ENCODE measurements at places on chromosomes 7 and 10.

DNA sequence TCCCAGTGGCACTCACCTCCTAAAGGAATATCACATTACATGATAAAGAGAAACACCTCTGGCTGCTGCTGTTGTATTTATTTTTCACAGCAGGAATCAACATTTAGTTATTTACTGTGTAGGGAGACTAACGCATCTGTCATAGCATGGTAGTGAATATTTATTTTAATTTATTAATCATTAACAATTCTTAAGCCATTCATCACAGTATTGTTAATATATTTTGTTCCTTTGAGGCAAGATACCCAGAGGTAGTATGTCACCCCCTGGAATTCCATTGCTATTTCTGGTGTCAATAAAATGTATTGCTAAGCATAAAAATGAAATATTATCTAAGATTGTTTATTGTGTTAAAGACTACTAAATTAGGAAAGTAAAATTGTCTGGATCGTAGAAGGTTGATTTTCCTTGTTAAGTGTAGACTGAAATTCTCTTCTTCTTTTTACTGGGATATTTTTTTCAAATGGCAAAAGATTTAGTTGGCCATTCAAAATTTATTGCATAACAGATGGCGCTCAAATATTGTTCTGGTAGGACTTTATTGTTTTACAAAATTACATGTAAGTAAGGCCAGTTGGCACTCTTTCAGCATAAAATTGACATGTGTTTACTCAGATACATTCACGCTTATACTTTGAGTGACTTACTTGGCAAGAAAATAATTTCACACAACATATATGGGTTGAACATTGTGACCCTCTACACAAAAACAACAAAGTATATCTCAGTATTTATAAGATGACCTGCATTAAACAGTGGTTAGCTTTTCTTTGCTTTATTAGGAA lies 1358.7 kb upstream of the SORCS1 start:
- H3K27me3 ChIP-seq, result no peaks in the 10 kb centered on the region
- DNase-seq, result no peak
- no peak overlapping the region for H3K27ac ChIP-seq

GRCh38 chr10:65931291-65932070 lies 994.4 kb upstream of the LRRTM3 start:
- H3K27me3 ChIP-seq, result no peaks in the 10 kb centered on the region
- H3K4me3 ChIP-seq, result no peak overlapping the region
- H3K36me3 ChIP-seq, result no peaks in the 10 kb centered on the region
- no peak overlapping the region for H3K27ac ChIP-seq

DNA sequence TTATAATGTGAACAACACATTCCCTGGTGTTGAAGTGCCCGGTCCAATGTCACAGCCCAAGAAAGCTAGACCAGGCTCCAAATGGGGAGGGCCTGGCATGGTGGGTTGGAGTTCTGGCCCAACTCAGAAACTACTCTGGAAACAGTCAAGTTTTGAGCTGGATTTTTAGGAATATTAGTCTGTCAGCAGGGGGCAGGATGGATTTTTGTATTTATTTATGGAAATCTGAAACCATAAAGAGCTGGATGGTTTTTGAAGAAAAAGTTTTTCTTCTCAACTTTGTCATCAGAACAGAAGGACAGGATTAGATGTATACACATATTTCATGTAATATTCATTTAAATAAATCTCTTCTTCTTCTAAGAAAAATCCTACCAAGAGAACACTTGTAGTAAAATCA lies 97.5 kb downstream of the POU6F2 start:
- H3K4me3 ChIP-seq, result no peak overlapping the region
- H3K27me3 ChIP-seq, result peaks cover 70% of the 10 kb centered on the region
- no peaks in the 10 kb centered on the region for H3K36me3 ChIP-seq
- peak; percentile 8 for DNase-seq
- no peaks in the 10 kb centered on the region for H3K4me1 ChIP-seq

GRCh38 chr7:92988051-92988450 lies 129.7 kb downstream of the SAMD9 start:
- DNase-seq, result peak; percentile 45
- H3K27me3 ChIP-seq, result no peaks in the 10 kb centered on the region
- no peak overlapping the region for H3K4me3 ChIP-seq
- H3K4me1 ChIP-seq, result peaks cover 26% of the 10 kb centered on the region

GRCh38 chr10:117921421-117921820 lies 125.3 kb downstream of the RAB11FIP2 start:
- no peak overlapping the region for H3K27ac ChIP-seq
- H3K4me3 ChIP-seq, result no peak overlapping the region
- H3K27me3 ChIP-seq, result no peaks in the 10 kb centered on the region
- H3K4me1 ChIP-seq, result no peaks in the 10 kb centered on the region
- no peaks in the 10 kb centered on the region for H3K36me3 ChIP-seq

DNA sequence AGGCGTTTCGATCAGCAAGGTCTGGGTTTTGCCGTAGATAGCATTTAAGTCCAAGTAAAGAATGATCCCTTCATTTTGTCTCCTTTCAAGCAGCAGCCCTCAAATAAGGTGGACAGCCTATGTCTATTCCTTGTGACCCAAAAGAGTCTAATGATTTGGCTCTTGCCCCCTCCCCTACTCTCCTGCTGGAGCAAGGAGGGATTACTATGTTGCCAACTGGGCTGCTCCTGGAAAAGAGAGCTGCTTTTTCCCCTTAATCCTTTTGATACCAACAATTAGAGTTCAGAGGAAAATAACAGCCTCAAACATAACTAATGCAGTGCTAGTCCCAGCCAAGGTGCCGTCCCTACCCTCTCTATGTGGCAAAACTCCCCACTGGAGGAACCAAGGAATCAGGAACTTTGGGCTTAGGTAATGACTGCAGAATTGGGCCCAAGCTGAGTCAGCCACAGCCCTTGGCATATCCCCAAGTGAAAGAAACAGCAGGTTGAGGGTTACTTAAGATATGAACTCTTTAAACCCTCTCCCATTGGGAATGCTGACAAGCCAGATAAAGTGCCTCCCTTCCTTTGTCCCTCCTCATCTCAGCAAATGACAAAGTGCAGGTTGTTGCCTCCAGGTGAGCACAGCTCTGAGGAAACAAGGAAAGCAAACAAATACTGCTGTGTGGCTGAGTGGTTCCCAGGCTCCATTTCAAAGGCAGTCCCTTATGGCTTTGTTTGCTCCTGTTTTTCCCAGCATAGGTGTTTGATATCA lies 643.7 kb downstream of the INHBA start:
- DNase-seq, result peak; percentile 72
- no peak overlapping the region for H3K4me3 ChIP-seq
- H3K36me3 ChIP-seq, result no peaks in the 10 kb centered on the region
- no peak overlapping the region for H3K27ac ChIP-seq

- H3K36me3 ChIP-seq, result no peaks in the 10 kb centered on the region
- peaks cover 43% of the 10 kb centered on the region for H3K27me3 ChIP-seq
- no peaks in the 10 kb centered on the region for H3K4me1 ChIP-seq
- no peak for DNase-seq
Measured at GRCh38 chr7:15667991-15668390, 18.5 kb downstream of the MEOX2 start.

All from MCF 10A (cell line).